ENCODE measurements at places on chromosomes 13 and 19.

DNA sequence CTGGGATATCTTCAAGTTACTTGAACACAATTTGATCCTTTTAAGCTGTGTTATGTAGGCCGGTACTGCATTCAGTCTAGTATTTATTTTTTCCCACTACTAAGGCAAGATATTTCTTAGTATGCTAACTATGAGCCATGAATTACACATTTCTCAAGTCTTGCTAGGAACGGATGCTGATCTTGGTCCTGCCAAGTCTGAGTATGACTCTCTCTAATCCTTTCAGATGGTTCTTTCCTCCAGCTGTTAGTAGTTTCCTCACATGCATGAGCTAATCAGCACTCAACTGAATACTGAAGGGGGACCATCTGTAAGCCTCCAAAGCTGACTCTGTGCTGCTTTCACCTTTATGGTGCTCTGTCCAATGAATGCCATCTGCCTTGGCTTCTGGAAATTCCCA, 460.3 kb downstream of the KCTD12 start:
- H3K4me1 ChIP-seq = no peaks in the 10 kb centered on the region
- no peak overlapping the region for H3K4me3 ChIP-seq
- H3K27ac ChIP-seq = no peak overlapping the region
- ATAC-seq = no peak
- H3K36me3 ChIP-seq = no peaks in the 10 kb centered on the region

GRCh38 chr19:2815191-2815614, 4.5 kb upstream of the ZNF554 start:
- H3K27me3 ChIP-seq = no peaks in the 10 kb centered on the region
- ATAC-seq = no peak
- H3K27ac ChIP-seq = no peak overlapping the region
- no peak overlapping the region for H3K4me3 ChIP-seq
- H3K36me3 ChIP-seq = peaks cover 20% of the 10 kb centered on the region
- peaks cover 12% of the 10 kb centered on the region for H3K4me1 ChIP-seq

DNA sequence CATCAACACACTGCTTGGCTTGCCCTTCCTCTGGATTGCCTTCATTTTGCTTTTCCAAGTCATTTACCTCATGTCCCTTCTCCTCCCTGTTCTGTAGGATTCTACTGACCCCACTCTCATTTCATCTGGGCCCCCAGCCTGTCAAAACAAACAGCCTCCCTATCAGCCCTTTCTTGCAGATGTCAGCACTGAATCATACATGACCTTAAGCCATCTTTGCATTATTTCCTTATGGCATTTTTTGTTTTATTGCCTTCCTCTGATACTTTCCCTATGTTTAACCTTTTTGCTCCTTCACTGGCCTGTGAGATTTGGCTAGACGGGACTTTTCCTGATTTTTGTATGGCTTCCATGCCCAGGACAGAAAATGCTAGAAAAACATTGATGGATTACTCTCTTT, 8.7 kb downstream of the LRCH1 start:
- ATAC-seq = no peak
- peaks cover 41% of the 10 kb centered on the region for H3K4me1 ChIP-seq
- H3K4me3 ChIP-seq = no peak overlapping the region
- no peaks in the 10 kb centered on the region for H3K36me3 ChIP-seq

GRCh38 chr13:42751693-42752092, 29.7 kb upstream of the FAM216B start:
- no peak for ATAC-seq
- peaks cover 10% of the 10 kb centered on the region for H3K27me3 ChIP-seq
- H3K36me3 ChIP-seq = no peaks in the 10 kb centered on the region
- H3K27ac ChIP-seq = no peak overlapping the region
- H3K4me1 ChIP-seq = no peaks in the 10 kb centered on the region
- no peak overlapping the region for H3K4me3 ChIP-seq

DNA sequence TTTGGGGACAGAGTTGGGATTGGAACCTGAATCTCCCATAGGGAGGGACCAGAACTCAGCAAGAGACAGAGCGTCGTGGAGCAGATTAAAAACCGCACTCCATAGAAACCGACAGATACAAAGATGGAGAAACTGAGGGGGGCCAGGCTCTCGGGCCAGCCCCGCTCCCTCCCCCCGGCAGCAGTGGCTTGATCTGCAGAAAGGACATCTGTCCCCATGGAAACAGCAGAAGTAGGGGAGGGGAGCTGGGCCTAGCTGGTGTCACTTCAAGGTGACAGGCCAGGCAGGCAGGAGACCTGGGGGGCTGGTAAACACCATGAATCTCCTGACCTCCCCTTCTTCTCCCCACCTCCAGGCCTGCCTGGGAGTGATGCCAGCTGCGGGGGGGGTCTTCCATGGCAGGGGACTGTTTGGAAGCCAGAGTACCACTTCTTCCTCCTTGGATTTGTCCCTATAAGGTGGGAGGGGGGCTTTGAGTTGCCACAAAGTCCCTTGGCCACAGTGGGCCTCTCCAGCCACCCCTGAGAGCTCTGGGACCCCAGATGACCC, 10.9 kb downstream of the TMIGD2 start:
- no peak overlapping the region for H3K4me3 ChIP-seq
- no peak for ATAC-seq
- no peaks in the 10 kb centered on the region for H3K36me3 ChIP-seq
- H3K4me1 ChIP-seq = no peaks in the 10 kb centered on the region
- peaks cover 43% of the 10 kb centered on the region for H3K27me3 ChIP-seq

DNA sequence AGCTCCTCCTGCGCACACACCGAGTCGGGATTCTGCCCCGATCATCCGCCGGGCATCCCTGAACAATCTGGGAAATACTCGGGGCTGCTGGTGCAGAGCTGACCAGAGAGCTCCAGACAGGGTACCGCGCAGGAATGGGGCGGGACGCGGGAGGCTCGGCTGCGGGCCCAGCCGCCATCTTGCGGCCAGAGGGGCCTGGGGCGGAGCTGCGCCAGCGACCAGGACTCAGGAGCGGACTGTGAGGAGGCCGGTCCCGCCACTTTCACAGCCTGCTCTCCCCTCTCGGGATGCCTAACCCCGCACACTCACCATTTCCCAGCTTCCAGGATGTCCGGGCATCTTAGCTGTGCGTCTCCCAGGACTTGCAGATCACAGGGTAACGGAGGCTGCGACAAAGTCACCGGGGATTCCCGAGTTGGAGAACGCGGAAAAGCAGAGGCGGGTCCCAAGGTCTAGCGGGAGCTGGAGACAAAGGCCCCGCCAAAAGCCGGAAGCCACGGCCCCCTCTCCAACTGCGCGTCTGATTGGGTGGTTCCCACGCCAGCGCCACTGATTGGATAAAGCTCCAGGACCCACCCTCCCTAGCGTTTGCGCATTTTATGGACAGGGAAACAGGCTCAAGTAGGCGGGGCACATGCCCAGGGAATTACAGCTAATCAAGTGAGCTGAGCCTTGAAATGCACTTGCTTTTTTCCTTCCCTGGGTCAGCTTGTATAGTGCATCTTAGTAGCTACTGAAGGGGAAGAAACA, 15.8 kb upstream of the ZNF43 start:
- H3K36me3 ChIP-seq = peaks cover 24% of the 10 kb centered on the region
- peak overlapping the region; percentile 91 for H3K27ac ChIP-seq
- peak overlapping the region; percentile 93 for H3K4me3 ChIP-seq
- H3K27me3 ChIP-seq = no peaks in the 10 kb centered on the region
- H3K4me1 ChIP-seq = peaks cover 26% of the 10 kb centered on the region

- H3K4me3 ChIP-seq = peak overlapping the region; percentile 66
- H3K4me1 ChIP-seq = peaks cover 19% of the 10 kb centered on the region
- H3K27me3 ChIP-seq = peaks cover 74% of the 10 kb centered on the region
- H3K36me3 ChIP-seq = no peaks in the 10 kb centered on the region
- H3K27ac ChIP-seq = peak overlapping the region; percentile 12
Observed at GRCh38 chr19:13872695-13873389, 4.1 kb upstream of the NANOS3 start.
